Hematopoietic multipotent progenitor cell treated with erythropoietin and hydrocortisone succinate and interleukin-3 and kit ligand, for 8 days (in vitro differentiated cells): ENCODE measurements at places on chromosomes 2 and 18.

DNA sequence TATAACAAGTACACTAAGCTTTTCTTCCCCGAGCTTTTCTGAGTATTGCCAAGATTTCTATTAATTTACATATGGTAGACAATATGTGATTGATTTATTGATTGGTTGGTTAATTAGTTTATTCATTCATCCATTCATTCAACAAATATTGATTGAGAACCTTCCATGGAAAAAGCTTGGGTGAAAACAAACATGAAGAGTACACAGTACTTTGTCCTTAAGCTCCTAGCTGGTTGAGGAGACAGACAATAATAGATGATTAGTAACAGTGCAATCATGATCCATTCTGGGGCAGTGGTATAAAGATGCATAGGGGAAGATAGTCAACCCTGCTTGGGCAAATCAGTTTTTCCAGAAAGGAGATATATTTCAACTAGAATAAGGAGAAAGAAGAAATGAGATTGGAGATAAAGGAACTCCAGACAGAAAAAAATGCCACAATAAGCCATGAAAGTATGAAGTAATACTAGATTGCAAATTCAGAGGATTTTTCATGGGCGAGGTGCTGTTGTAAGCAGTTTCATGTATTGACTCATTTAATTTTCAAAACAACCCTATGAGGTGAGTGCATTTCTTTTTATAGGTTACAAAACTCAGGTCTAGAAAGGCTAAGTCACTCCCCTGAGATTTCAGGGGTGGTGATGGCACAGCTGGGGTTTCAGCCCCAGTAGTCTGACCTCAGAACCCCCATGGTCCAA is 129.5 kb downstream of the RND3 start:
- DNase-seq: no peak

GRCh38 chr2:45862843-45863242 is 211.4 kb downstream of the PRKCE start:
- peak; percentile 87 for DNase-seq

- no peak for DNase-seq
These were observed 238.7 kb downstream of the VAPA start for GRCh38 chr18:10152475-10152874.

DNA sequence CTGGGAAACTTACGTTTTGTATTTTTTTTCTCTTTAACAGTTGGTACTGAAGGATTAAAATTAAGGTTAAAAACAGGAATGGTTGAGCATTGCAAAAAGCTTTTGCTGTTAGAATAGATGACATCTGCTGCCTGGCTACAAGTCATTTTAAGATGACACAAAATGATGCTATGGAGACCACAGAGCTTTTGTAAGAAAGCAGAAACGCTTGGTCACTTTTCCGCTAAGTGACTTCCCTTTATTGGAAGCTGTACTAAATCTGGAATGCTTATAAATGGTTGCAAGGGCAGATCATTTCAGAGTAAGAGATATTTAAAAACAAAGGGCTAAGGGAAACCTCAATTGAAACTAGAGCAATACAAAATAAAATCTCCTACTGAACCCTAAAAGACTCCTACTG is 544.0 kb downstream of the STK39 start:
- no peak for DNase-seq

DNA sequence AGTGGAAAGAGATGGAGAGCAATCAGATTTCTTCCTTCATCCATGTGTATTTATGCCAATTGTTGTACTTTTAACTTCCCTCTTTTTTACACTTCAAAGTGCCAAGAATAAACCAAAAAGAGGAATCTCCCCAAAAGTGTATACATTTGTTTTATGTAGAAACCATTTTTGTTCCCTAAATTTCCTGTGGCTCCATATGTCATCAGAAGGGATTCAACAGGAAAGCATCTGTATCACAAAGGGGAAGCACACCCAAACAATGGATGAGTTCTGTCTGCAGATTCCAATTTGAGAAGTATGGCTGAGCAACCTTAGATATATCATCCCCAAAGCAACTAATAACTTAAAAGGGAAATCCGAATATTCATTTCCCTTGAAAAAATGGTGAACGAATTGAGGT is 275.0 kb downstream of the MREG start:
- no peak for DNase-seq

DNA sequence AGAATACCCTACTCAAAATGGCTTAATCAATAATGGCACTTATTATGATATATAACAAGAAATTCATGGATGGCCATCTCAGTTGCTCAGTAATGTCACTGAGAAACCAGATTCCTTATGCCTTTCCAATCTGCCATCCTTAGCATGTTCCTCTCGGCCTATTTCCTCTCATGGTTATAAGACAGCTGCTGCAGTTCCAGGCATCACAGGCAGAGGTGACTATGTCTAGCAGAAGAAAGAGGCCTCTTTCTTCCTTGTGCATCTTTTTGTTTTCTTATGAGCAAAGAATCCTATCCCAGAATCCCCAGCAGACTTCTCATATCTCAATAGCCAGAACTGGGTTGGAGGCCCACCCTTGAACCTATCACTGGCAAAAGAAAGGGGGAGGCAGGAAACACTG is 310.6 kb upstream of the SPRED2 start:
- DNase-seq: no peak

DNA sequence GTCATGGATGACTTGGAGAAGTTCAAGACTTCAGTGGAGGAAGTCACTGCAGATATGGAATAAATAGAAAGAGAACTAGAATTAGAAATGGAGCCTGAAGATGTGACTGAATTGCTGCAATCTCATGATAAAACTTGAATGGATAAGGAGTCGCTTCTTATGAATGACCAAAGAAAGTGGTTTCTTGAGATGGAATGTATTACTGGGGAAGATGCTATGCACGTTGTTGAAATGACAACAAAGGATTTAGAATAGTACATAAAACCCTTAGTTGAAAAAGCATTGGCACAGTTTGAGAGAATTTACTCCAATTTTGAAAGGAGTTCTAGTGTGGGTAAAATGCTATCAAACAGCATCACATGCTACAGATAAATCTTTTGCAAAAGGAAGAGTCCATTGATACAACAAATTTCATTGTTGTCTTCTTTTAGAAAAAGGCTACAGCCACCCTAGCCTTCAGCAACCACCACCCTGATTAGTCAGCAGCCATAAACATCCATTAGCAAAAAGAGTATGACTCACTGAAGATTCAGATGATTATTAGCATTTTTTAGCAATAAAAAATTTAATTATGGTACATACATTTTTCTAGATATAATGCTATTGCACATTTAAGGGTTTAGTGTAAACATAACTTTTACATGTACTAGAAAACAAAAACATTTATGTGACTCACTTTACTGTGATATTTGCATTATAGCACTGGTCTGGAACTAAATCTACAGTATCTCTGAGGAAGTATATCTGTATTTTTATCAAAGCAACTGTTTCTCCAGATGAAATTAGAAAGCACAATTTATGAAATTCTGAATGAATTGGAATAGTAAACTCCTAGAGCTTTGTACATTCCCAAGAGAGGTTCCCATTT is 110.5 kb upstream of the TACR1 start:
- DNase-seq: peak; percentile 38

DNA sequence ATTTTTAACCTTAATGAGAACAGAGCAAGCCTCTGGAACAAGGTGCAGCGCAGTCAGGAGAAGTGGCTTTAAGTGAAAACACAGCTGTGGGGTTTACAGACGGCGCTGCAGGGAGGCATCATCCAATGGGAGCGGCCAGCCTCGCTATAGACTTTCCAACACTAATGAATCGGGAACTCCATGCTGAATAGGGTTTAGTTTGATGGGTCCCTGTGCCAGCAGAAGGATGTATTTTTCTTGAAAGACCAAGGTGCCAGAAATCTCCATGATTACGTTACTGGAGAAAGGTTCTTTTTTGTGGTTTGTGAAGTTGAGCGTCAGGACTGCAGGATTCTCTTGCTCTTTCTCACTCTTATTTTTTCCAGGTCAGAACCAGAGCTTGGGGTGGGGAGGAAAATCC is 87.9 kb upstream of the ALPP start:
- DNase-seq: no peak

DNA sequence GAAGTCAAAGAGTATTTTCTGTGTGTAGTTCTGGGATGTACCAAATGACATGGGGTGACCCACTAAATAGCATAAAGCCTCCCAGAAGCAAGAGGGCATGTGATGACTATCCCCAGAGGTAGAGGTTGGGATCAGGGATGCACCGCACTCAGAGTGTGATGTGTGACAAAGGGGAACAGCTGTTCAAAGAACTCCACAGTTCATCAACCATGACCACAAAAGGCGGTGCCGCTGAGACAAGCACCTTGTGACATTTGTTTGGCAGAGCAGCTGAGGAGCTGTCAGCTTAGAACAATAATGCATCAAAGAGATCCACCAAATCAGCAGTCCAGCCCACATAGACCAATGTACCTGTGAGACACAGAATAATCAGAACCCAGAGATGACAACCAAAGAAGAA is 81.3 kb downstream of the VWC2L start:
- no peak for DNase-seq

DNA sequence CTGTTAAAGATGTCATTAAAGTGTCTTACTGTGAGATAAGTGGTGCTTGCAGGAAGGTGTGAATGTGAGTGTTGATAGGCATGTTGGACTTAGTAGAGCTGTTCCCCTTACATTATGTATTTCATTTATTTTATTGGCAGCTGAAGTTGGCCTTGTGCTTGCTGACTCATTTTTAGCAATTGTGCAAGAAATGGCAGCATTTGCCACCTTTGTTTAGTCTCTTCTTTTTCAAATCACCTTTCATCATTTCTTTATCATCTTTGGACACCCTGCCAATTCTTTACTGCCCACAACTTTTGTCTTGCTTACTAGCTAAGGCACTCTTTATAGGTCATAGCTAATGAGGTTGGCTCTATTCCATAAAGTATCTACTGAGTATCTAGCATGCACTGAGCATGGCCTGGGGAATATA is 130.3 kb upstream of the LYPD6 start:
- no peak for DNase-seq
